Amniotic epithelial cell (primary cell): ENCODE measurements at places on chromosomes 4 and X.

DNA sequence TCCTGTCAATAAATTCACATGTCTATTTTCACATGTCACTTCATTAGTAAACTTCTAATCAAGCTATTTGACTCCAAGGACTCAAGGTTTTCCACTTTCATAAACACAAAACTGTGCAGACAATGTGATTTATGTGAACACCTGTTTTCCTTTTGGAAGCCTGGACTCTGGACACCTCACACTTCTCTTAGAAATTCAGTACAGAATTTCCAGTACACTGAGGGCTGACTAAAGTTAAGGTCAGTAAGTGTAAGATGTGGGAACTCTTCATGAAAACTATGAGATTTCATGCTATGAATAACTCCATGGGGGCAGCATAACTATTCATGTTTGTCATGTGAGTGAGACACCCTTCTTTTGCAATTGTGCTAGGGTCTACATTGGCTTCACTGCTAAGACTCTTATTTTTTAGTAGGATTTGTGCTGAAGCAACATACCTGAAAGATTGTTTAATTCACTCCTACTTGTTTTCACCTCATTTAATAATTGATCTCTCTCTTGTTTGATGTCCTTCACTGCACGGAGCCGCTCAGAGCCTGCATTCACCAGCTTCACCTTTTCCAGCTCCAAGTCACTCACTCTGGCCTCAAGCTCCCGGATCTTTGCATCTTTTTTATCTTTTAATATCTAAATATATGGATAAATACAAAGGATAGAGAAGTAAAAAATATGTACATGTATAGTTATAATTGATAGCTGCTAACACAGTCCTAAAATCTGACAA is 55.3 kb downstream of the STBD1 start:
- DNase-seq, result no peak

- no peak for DNase-seq
These were observed 12.1 kb downstream of the PCGF3 start for GRCh38 chr4:717601-718320.

- no peak for DNase-seq
These were observed 10.5 kb downstream of the TLR7 start for GRCh38 chrX:12877386-12877785.

DNA sequence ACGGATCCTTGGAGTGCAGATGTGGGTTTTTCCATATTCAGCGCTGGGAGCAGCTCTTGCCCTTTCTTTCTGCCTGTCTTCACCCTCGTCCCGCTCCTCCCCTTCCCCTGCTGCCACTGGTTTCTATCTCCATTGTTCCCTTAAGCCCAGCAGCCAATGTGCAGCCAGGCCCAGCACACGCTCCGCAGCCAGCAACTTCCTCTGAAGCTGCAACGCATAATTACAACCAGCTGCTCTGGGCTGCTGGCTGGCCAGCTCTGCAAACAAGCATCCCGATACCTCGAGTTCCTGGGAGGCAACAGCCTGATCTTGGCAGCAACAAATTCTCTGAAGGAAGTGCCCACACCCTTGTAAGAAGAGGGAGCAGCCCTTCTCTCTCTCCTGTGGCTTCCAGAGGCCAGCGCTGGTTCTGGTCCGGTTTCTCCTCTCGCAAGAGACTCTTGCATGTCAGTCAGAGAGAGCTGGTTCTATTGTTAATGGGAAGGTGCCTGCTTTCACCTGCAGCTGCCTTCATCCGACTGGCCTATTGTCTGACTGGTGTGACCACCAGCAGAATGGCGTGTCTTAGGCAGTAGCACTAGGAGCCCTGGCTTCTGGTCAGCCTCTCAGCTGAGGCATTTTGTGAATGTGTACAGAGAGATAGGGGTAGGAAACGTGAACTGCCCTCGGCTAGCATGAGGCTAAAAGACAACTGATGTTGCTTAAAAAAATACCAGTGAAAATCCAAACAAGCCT is 83.8 kb upstream of the MAML3 start:
- DNase-seq, result peak; percentile 49

- peak; percentile 32 for DNase-seq
These were observed 340.8 kb upstream of the KLF3 start for GRCh38 chr4:38323141-38323641.
